ENCODE measurements at places on chromosomes 13 and 19.

- no peak overlapping the region for H3K27ac ChIP-seq
- H3K4me3 ChIP-seq, result no peak overlapping the region
- no peaks in the 10 kb centered on the region for H3K36me3 ChIP-seq
- no peak for DNase-seq
Observed at GRCh38 chr13:112104881-112105234, 37.9 kb downstream of the SOX1 start.

DNA sequence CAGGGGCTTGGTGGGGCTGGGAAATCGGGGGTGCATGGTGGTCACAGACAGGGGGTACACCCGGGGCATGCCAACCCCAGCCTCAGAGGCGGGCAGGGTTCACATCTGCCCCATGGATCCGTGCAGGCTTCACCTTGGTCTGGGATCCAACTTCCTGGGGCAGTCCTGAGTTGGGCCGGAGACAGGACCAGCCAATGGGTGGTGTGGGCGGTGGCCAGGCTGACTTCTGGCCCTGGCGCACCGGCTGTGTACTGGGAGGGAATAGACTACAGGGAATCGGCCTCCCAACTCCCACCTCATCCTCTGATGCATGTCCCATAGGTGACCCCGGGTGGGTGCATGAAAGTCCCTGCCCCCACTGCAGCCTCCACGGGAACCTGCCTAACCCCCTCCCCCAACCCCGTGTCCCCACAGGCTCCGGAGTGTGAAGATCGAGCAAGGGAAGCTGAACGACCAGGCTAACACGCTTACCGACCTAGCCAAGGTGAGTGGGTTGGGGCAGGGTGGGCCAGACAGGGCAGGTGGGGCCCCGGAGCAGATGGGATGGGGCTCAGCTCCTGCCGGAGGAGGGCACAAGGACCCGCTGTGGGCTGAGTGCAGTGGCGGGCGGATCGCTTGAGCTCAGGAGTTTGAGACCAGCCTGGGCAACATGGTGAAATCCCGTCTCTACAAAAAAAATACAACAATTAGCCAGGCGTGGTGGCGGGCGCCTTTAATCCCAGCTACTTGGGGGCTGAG, 14.7 kb upstream of the ARRDC2 start:
- DNase-seq, result no peak
- peaks cover 2% of the 10 kb centered on the region for H3K4me1 ChIP-seq
- no peak overlapping the region for H3K4me3 ChIP-seq
- H3K27ac ChIP-seq, result no peak overlapping the region
- H3K27me3 ChIP-seq, result no peaks in the 10 kb centered on the region

GRCh38 chr19:7254590-7254989, 39.6 kb downstream of the INSR start:
- no peak overlapping the region for H3K27ac ChIP-seq
- DNase-seq, result no peak
- H3K4me1 ChIP-seq, result no peaks in the 10 kb centered on the region
- no peak overlapping the region for H3K4me3 ChIP-seq

DNA sequence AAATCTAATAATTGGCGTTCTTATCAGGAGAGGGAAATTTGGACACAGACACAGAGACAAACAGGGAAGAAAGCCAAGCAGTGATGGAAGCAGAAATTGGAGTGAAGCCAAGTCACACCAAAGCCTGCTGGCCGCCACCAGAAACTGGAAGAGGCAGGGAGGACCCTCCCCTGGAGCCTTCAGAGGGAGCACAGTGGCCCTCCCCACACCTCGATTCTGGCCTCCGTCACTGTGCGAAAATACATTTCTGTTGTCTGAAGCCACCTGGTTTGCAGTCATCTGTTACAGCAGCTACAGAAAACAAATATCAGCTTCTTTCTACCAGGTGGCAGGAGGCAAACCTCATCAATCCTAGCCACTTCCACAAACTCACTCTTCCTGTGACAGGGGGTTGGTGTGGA, 8.3 kb upstream of the TLE6 start:
- H3K36me3 ChIP-seq, result no peaks in the 10 kb centered on the region
- H3K4me1 ChIP-seq, result peaks cover 7% of the 10 kb centered on the region
- peaks cover under 1% of the 10 kb centered on the region for H3K27me3 ChIP-seq
- DNase-seq, result peak; percentile 32
- no peak overlapping the region for H3K27ac ChIP-seq
- H3K4me3 ChIP-seq, result no peak overlapping the region

DNA sequence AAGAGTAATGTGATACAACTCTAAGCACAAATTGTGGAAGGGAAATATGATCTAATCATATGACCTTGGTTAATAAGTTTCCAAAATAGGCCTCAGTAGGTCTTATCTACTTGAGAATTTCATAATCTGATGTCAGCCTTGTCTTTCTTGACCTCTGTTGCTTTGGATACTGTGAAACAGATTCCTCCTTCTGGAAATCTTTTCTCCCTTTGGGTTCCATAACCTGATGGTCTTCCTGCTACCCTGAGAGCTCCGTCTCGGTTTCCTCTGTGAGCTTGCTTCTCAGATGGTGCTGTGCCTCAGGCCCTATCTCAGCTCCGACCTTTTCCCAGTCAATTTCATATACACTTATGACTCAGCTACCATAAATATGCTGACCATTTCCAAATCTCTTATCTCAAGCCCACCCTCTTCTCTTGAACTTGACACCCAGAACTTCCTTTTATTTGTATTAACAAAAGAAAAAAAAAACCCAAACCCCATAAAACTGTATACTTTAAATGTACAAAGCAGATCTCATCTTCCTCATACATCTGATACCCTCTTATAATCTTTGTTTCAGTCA, 6.4 kb upstream of the SLC46A3 start:
- no peaks in the 10 kb centered on the region for H3K4me1 ChIP-seq
- H3K36me3 ChIP-seq, result no peaks in the 10 kb centered on the region
- H3K27me3 ChIP-seq, result no peaks in the 10 kb centered on the region
- H3K4me3 ChIP-seq, result no peak overlapping the region
- DNase-seq, result no peak

GRCh38 chr13:29937379-29937778, 87.0 kb upstream of the UBL3 start:
- no peak for DNase-seq
- H3K27me3 ChIP-seq, result peaks cover 18% of the 10 kb centered on the region
- H3K36me3 ChIP-seq, result no peaks in the 10 kb centered on the region
- no peaks in the 10 kb centered on the region for H3K4me1 ChIP-seq
- H3K4me3 ChIP-seq, result no peak overlapping the region

DNA sequence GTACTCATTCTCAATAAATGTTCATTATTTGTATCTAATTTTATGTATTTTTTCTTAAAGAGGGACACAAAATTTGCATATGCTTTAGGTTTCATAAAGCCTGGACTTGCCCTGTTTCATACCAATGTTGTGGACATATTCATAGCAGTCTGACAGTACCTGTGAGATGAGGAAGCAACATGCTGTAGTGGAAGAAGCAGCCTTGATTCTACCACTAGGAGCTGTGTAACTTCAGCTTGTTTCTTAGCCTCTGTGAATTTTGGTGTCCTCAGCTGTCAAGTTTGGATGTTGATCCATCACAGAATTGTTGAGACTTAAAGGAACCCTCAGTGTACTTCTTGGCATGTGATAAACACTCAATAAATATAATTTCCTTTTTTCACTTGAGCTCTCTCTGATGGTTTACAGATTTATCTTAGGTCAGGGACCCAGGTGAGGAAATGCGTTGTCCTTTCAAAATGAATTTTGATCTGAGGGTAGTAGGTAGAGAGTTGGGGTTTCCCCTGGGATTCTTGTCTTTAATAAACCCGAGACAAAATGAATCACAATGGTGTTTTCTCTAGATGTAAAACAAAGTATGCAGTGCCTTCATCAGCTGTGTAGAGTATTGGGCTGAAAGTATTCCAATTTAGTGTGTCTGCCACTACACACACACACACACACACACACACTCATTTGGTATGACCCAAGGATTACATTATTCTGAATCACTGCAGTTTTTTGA, 152.1 kb downstream of the KCNRG start:
- no peaks in the 10 kb centered on the region for H3K27me3 ChIP-seq
- no peak for DNase-seq
- peaks cover 2% of the 10 kb centered on the region for H3K4me1 ChIP-seq
- H3K4me3 ChIP-seq, result no peak overlapping the region

DNA sequence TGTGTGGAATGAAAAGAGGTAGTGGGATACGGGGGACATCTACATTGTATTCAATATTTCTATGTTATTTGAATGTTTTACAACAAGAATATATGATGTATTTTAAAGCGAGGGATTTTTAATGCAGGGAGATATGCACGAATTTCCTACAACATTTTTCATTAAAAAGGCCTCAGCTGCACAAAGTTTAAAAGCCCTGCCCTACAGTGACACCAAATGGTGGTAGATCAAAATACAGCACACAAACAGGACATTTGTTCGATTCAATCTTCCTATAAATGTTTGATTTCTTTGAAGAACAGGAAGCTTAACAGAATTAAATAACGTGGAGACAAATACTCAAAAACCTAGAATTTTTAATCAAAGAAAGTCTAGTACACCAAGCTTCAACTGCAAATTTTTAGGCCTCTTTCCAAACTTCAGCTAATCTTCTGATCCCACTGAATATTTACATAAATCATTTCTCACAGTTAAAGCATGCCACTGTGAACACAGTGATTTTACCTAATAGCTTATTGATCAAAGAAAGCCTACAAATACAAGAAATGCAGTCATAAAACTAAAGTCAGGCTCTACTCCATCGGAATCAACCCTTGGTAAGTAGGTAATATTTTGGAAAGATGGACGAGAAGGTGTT, 257.2 kb downstream of the DIAPH3 start:
- no peak overlapping the region for H3K27ac ChIP-seq
- H3K36me3 ChIP-seq, result no peaks in the 10 kb centered on the region
- H3K4me3 ChIP-seq, result no peak overlapping the region
- no peaks in the 10 kb centered on the region for H3K4me1 ChIP-seq

DNA sequence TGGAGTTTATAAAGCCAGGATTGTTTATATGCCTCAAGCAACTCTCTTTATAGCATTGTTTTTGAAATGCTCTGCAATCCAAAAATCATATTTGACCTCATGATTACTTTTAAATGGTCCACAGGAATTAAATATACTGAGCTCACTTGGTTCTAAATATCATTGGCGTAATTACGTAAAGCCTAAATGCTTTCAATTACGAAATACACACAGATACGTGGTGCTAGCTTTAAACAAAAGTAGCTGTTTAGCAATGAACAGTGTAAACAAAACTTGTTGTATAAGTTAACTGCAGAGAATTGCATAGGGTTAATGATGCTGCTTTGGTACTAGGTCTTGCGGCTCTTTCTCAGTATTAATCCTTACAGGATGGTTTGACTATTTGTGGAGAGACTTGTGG, 346.6 kb downstream of the COG6 start:
- peaks cover 7% of the 10 kb centered on the region for H3K27me3 ChIP-seq
- no peaks in the 10 kb centered on the region for H3K4me1 ChIP-seq
- peak; percentile 20 for DNase-seq
- H3K27ac ChIP-seq, result no peak overlapping the region
- no peaks in the 10 kb centered on the region for H3K36me3 ChIP-seq

DNA sequence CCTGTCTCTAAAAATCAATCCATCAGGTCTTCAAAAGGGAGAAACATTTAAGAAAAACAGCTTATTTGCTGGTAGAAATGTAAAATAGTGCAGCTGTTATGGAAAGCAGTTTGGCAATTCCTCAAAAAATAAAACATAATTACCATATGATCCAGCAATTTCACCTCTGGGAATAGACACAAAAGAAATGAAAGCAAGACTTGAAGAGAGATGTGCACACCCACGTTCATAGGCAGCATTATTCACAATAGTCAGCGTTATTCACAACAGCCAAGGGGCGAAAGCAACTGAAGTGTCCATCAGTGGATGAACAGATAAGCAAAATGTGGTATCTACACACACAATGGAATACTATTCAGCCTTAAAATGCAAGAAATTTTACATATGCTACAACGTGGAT, 45.1 kb upstream of the DOCK9 start:
- no peak for DNase-seq
- no peaks in the 10 kb centered on the region for H3K36me3 ChIP-seq
- H3K27ac ChIP-seq, result no peak overlapping the region
- H3K4me1 ChIP-seq, result no peaks in the 10 kb centered on the region
- no peaks in the 10 kb centered on the region for H3K27me3 ChIP-seq

GRCh38 chr13:98529171-98529570, 47.7 kb downstream of the STK24 start:
- H3K27me3 ChIP-seq, result no peaks in the 10 kb centered on the region
- no peak overlapping the region for H3K27ac ChIP-seq
- H3K36me3 ChIP-seq, result no peaks in the 10 kb centered on the region
- peaks cover 19% of the 10 kb centered on the region for H3K4me1 ChIP-seq
- DNase-seq, result no peak
- H3K4me3 ChIP-seq, result peak overlapping the region; percentile 40

GRCh38 chr13:26910754-26911465, 150.3 kb upstream of the GPR12 start:
- no peak overlapping the region for H3K4me3 ChIP-seq
- H3K4me1 ChIP-seq, result peaks cover 3% of the 10 kb centered on the region
- H3K27me3 ChIP-seq, result peaks cover 58% of the 10 kb centered on the region
- no peaks in the 10 kb centered on the region for H3K36me3 ChIP-seq
- DNase-seq, result no peak

DNA sequence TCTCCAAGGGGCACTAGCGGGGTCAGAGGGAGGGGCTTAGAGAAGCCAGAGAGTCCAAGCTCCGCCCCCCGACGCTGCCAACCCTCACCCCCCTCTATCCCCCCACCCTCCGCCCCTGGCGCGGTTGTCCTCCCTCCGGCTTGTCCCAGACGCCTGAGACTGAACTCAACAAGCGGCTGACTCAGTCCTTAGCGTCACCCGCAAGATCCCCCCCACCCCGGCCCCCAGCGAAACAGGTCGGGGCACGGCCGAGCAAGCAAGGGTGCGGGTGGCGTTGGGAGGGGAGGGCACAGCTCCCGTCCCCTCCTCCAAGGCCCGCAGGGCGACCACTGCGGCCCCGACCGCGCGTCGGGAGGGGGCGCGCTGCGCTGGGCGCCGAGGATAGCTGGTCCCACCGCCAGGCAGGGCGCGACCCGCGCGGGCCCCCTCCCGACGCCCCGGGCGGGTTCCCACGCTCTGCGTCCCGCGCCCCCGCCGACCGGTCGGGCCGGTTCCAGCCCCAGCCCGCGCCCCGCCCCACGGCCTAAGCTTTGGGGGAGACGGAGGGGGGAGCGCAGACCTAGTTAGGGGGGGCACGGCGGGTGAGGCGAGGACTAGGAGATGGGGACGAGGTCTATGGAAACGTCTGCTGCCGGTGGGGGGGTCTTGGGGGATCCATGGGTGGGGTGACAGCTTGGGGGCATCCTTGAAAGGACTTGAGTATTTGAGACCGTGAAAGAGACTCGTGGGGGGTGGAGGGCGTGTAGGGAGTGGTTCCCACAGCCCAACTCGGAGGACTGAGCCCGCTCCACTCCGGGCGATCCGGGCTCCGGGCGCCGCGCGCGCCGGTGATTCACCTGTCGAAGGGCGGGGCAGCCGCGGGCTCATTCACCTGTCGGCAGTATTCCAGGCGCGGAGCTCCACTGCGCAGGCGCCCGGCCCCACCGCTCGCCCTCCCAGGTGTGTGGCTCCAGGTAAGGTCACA, 5.1 kb downstream of the NOTCH3 start:
- peaks cover 3% of the 10 kb centered on the region for H3K27me3 ChIP-seq
- H3K27ac ChIP-seq, result no peak overlapping the region
- H3K36me3 ChIP-seq, result peaks cover 17% of the 10 kb centered on the region
- peak; percentile 76 for DNase-seq
- peak overlapping the region; percentile 44 for H3K4me3 ChIP-seq
- peaks cover 32% of the 10 kb centered on the region for H3K4me1 ChIP-seq
